Activated T-cell treated with anti-CD3 and anti-CD28 coated beads, Interleukin-2, amount 50 U/mL, for 72 hours (primary cell): ENCODE measurements at places on chromosomes 6 and 20.

GRCh38 chr6:101178748-101179147 lies 214.8 kb upstream of the GRIK2 start:
- no peak for DNase-seq

DNA sequence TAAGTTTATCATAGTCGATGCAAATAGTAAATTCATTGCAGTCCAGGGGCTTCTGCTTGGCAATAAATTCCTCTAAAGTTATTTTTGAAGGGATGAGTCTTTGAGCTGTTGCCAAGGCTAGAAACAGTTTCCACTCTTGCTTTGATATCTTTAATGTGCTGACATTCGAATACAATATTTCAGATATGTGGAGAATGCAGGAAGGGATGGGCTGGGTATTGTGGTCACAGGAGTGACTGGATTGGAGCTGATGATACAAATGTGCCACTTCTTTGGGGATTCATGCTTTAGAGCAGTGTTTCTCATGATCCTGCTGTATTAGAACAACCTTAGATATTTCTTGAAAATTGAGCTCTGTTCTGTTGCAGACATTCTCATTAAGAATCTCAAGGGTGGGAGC lies 139.0 kb downstream of the PRDM13 start:
- DNase-seq = no peak

DNA sequence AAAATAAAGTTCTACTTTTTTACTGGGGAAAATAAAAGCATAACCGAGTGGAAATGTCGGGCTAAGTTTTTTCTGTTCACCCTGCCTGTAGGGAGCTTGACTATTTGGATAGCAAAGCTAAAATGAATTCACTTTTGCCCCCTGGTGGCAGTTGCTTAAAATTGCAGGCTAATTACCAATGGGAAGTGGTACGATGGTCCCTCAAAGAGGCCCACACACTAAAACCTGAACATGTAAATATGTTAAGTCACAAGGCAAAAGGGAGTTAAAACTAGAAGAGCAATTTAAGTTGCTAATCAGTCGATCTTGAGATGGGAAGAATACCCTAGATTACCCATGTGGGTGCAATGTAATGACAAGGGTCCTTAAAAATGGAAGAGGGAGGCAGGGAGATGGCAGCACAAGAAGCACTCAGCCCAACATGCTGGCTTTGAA lies 916 bp upstream of the SUN5 start:
- DNase-seq = peak; percentile 34

- DNase-seq = no peak
Observed at GRCh38 chr20:62042025-62042820, 23.5 kb downstream of the TAF4 start.

- peak; percentile 35 for DNase-seq
Observed at GRCh38 chr6:166221040-166221439, 53.4 kb upstream of the TBXT start.

DNA sequence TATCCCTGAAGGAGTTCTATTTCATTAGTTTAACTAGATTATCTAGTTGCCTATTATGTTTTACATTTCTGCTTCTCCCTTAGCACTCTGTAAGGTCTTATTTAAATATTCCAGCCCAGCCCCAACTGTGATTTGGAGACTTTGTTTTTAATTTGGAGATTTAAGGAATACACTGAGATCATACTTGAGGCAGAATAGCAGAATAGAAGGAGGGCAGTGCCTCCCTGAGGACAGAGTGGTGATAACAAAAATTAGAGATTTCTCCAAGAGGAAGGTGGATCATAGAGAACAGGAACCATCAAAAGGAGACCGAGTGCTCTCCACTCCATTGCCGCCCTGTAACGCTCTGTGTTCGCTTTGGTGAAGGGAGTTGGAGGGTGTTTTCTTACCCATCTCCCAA lies 14.8 kb upstream of the CD164 start:
- DNase-seq = no peak

- DNase-seq = no peak
Observed at GRCh38 chr20:15440049-15440820, 1102.8 kb upstream of the FLRT3 start.
